ENCODE measurements at places on chromosomes 6 and 20.
A peak's percentile ranks its signal among the peaks of the same experiment; 100 is the strongest.

- no peak for DNase-seq
These were observed 134.6 kb upstream of the CCN2 start for GRCh38 chr6:132085731-132086130.

DNA sequence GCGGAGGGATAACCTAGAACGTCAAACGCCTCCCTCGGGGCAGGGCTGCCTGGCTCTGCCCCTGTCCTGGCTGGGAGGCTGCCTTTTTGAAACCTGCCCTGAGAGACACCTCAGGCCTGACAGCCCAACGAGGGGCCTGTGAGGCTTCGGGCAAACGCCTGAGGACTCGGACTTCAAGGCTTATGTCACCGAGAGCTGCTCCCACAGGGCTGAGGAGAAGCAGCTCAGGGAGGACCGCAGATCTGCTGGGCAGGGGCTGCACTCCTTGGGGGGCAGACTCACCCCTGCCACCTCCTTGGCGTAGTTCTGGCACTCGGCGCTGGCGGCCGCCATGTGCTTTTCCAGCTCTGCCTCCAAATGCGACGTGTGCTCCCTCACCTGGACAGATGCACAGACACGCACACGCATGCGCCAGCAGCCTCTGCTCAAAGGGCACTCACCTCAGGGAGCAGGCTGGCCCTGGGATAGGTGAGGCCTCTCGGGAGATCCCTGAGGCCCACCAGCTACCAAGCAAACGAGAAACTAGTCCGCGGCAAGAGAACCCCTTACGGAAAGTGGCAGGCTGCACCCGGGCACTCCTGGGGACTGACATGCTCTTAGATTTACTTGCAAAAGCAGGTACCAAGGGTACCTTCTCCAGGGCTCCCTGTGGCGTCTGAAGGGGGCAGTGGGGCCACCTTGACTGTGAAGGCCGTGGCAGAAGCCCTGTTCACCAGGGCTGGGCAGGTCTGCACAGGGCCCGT lies 49.6 kb downstream of the DSTN start:
- DNase-seq = peak; percentile 15

GRCh38 chr6:68233623-68234022 lies 401.5 kb upstream of the ADGRB3 start:
- DNase-seq = no peak

- no peak for DNase-seq
These were observed 7.9 kb downstream of the EXOC2 start for GRCh38 chr6:684831-685636.

DNA sequence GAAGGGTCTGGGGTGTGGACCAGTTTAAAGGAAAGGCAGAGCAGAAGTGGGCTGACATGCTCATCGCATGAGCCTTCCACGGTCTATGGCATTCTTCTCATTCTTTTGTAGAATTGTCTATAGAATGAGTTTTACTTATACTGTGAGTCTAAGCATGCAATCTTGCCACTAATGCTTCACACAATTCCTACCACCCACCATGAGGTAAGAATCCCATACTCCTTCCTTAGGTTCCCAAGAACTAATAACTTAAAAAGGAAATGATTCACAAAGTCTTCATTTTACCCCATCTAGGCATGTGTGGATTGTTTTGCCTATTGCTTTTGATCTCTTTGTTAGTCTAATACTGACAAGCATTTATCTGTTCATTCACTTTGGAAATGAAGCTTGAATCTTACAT lies 195.2 kb downstream of the LY86 start:
- DNase-seq = no peak

GRCh38 chr6:8904754-8905153 lies 469.4 kb upstream of the SLC35B3 start:
- DNase-seq = no peak

GRCh38 chr6:122365775-122366403 lies 33.6 kb upstream of the HSF2 start:
- DNase-seq = no peak

DNA sequence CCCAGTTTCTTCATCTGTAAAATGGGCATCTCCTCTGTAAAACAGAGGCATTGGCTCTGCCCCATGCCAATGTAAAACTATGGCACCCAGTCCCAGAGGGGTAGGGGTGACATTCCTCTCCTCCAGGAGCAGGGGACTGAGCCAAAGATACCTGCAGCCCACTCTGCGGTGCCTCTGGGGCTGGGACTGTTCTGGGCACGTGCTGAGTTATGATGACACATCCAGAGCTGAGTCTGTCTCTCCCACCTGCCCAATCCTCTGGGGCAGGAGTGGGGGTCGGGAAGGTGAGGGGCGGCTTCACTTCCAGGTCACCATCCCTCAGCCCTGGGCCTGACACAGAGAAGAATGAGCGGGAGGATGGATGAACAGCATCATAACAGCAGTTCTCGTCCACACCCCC lies 29.9 kb downstream of the AAR2 start:
- DNase-seq = no peak

DNA sequence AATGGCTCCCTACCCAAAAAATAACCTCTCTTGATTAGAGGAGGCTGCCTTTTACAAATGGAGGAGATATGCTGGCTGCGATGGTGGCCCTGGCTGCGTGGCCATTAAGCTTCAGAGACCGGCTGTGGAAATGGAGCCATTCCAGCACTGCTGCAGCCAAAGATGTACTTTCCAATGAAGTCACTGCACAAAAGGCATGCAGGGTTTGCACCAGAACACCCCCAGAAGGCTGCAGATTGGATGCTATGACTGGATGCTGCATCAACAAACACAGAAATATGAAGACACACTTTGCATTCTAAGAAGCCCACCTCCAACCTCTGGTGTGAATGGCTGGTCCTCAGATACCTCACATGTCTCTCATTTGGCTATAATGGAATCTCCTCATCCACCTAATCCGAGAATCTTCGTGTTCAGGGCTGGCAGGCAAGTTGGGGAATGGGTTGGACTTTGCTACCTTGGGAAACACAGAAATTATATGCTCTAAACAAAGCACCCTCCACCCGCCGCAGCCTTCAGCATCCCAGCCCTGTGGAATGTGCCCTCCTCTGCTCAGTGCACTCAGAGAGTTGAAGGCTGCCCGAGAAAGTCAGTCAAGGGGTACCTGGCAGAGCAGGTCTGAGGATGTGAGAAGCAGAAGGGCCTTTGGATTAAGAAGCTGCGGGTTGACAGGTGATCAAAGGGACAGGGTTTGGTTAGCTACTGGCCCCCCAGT lies 35.3 kb downstream of the APCDD1L start:
- DNase-seq = no peak

- no peak for DNase-seq
These were observed 19.9 kb upstream of the ADTRP start for GRCh38 chr6:11798538-11798937.

- no peak for DNase-seq
These were observed 88.2 kb downstream of the SAMD3 start for GRCh38 chr6:130134582-130134981.

- no peak for DNase-seq
These were observed 73.8 kb downstream of the SCML4 start for GRCh38 chr6:107750176-107750797.

DNA sequence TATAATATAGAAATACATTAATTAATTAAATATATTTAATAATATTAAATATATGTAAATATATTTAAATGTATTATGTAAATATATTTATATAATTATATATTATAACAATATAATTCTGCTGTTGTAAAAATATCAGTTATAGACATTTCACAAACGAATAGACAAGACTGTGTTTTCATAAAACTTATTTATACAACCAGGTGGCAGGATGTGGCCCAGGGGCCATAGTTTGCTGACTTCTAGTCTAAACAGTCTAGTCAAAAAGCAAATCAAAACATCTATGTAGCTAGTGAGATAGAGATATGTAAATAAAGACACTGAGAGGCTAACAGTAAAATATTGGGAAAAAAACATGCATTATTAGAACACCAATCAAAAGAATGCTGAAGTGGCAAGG lies 136.4 kb downstream of the TBXT start:
- DNase-seq = no peak

DNA sequence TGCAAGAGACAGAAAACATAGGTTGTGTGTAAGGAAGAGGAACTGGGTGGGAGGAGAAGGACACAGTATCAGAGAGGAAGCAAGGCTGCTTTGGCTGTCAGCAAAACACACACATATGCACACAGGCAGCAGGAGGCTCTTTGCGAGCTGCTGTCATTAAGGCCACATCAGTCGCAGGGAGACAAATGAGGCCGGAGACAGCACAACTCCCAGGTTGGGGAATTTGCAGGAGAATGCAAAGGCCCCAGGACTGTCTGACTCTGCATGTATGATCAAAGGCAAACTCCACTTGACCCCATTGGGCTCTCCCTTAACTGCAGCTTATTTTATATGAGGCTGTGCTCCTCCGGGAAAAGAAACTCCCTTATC lies 35.3 kb downstream of the METTL24 start:
- no peak for DNase-seq

DNA sequence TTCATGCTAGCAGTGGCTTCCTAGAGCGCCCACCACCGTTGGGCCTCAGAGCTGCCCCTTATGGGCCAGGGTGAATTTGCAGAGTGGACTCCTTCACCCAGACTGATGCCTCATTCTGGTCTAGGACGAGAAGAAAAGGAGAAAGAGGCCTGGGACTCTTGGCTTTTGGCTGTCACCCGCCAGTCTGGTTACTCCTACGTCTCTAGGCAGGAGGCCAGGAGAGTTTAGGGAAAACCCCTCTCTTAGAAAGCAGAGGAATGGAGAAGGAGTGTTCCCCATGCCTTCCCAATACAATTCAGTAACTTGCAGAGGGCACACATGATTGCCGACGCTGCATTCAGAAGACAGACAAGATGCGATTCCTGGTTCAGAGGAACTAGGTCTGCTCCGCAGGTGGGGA lies 70.1 kb downstream of the CDC5L start:
- DNase-seq = no peak

- DNase-seq = no peak
These were observed 9.3 kb downstream of the AURKA start for GRCh38 chr20:56382696-56383095.

GRCh38 chr20:57849121-57849520 lies 139.3 kb upstream of the PMEPA1 start:
- no peak for DNase-seq

DNA sequence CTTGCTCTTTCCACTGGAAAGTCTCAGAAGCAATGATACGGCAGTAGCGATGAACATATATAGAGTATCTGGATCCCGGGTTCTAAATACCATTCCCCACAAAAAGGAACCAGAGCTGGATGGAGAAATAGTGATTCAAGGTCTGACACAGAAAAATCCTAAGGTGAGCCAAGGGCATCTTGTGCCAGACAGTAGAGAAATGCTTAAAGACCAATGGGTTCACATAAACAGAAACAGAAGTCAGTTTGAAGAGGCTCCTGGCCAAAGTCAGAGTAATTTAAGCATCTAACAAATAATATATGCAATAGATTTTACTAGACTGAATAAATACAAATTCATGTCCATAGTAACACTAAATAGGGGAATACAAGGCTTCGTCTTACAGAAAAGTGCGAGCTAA lies 54.7 kb downstream of the RGS17 start:
- DNase-seq = no peak

DNA sequence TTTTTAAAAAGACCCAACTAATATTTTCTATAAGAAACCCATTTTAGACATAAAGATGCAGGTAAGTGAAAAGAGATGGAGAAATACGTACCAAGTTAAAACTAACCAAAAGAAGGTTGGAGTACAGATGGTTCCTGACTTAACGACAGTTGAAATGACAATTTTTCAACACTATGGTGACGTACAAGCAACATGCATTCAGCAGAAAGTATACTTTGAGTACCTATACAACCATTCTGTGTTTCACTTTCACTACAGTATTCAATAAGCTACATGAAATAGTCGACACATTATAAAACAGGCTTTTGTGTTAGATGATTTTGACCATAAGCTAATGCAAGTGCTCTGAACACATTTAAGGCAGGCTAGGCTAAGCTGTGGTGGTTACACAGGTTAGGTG lies 228.9 kb downstream of the RNGTT start:
- no peak for DNase-seq

- DNase-seq = peak; percentile 33
These were observed 191.2 kb downstream of the ZNF217 start for GRCh38 chr20:53402233-53403005.

DNA sequence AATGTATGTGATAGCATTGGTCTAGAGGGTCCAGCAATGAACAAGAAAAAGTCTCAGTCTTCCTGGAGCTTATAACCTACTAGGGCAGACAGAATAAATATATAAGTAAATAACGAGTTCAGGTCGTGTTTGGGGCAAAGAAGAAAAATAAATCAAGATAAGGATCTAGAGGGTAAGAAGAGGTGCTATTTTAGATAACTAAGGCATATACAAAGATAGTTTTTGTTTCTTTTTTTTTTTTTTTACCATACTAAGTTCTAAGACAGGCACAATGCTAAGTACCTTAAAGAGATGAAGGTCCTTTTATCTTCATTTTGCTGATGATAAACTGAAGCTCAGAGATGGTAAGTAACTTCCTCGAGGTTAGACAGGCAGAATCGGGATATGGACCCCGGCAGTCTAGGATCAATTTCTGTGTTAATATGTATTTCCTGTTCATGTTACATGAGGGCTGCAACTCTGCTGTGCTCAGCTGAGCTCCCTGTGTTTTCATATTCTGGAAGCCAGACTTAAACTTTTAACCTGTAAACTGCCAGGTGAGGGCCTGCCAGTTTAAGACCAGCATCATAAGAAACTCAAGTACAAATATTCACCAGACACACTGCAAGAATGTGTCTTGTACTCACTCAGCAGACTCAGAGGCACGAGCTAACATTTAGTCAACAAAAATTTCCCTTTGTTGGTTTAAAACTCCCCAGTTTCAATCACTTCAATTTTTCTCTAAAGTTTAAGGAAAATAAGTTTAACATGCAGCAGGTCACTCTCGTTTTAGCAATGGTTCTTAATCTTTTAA lies 23.3 kb downstream of the SESN1 start:
- no peak for DNase-seq

- DNase-seq = no peak
These were observed 1025.0 kb upstream of the GJE1 start for GRCh38 chr6:141107591-141108160.

GRCh38 chr6:84372290-84372689 lies 144.8 kb upstream of the CEP162 start:
- DNase-seq = no peak

DNA sequence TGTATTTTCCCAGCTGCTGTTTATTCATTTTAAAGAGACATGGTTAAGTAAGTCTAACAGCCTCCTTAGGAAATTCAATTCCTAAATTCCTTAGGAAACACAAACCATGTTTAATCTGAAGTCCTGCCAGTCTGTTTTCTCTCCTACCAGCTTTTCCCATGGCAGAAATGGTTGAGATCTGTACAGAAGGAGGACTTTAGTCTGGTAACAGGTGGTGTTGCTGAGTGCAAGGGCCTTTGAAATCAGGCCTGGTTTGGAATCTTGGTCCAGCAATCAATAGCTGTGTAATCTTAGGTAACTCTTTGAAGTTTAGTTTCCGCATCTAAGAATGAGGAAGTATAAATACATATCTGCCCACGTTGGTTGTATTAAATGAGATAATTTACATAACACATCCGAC lies 232.5 kb downstream of the LAMA2 start:
- DNase-seq = no peak

- no peak for DNase-seq
These were observed 26.5 kb upstream of the PPP1R14C start for GRCh38 chr6:150116200-150116800.

DNA sequence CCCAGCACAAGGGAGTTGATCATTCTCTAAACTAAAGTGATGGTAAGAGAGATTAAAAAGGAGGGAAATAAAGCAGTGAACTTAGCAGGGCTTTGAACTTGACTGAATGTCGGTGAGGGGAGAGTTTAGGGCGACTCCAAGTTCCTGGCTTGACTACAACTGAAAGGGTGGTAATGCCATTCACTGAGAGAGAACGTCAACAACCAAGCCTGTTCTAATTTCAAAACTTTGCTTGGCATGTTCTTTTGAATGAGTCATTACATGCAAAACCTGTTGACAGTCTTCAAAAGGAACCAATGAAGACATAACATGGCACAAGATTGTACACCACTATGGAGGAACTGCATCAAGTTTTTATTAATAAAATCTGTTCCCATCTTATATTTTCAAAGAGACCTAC lies 10.3 kb upstream of the MYB start:
- DNase-seq = no peak

All from CD4-positive, alpha-beta T cell (primary cell).